Type B pancreatic cell (in vitro differentiated cells): ENCODE measurements at places on chromosomes 12 and 14.

GRCh38 chr14:105941226-105942166, 415.1 kb downstream of the TMEM121 start:
- no peak for DNase-seq

GRCh38 chr12:132488127-132489077, 1.5 kb upstream of the FBRSL1 start:
- DNase-seq = no peak

GRCh38 chr14:56005191-56006053, 112.8 kb upstream of the PELI2 start:
- no peak for DNase-seq

GRCh38 chr14:61438036-61438435, 116.7 kb downstream of the PRKCH start:
- DNase-seq = no peak

GRCh38 chr14:44265246-44265645, 241.8 kb downstream of the FSCB start:
- DNase-seq = no peak

GRCh38 chr14:73457924-73458182, 493 bp downstream of the NUMB start:
- no peak for DNase-seq

- peak; percentile 80 for DNase-seq
Observed at GRCh38 chr12:3752741-3753486, at the start of gene CRACR2A. Gene CRACR2A, minus strand, starts transcription at chr12:3753109. Its CDS starts 56,110 bp downstream, at chr12:3696999.

DNA sequence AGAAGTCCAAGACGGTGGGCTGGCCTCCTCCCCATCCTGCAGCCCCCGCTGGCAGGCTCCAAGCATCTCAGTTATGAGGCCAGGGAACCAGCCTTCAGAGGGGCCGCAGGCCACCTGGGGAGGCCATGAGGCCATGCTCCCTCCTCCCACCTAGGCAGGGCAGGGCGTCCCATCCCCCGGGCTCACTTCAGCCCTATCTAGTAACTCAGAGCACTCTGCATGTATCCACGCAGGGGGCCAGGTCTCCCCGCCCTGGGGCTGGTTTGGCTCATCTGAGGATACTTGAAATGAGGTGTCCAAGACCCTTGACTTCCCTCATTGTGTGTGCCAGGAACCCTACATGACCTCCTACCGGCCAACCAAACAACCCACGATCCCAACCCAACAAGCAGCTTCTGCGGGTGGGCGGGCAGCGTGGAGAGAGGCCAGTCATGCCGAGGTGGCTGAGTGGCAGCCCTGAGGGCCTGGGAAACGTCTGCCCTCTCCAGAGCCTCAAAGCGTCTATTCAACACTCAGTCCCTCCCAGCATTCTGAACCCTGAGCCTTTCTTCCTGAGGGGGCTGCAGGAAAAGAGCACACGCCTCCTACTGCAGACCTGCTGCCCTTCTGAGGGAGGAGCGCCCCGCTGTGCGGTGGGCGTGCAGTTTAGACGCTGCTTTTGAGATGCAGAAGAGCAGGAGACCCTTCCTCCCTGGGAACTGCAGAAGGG, 16.8 kb downstream of the ISCA2 start:
- no peak for DNase-seq

GRCh38 chr14:42198010-42198409, 591.3 kb downstream of the LRFN5 start:
- DNase-seq = no peak
